Activated naive CD8-positive, alpha-beta T cell treated with anti-CD3 and anti-CD28 coated beads for 36 hours (primary cell): ENCODE measurements at places on chromosomes 1 and 21.
A peak's percentile ranks its signal among the peaks of the same experiment; 100 is the strongest.

DNA sequence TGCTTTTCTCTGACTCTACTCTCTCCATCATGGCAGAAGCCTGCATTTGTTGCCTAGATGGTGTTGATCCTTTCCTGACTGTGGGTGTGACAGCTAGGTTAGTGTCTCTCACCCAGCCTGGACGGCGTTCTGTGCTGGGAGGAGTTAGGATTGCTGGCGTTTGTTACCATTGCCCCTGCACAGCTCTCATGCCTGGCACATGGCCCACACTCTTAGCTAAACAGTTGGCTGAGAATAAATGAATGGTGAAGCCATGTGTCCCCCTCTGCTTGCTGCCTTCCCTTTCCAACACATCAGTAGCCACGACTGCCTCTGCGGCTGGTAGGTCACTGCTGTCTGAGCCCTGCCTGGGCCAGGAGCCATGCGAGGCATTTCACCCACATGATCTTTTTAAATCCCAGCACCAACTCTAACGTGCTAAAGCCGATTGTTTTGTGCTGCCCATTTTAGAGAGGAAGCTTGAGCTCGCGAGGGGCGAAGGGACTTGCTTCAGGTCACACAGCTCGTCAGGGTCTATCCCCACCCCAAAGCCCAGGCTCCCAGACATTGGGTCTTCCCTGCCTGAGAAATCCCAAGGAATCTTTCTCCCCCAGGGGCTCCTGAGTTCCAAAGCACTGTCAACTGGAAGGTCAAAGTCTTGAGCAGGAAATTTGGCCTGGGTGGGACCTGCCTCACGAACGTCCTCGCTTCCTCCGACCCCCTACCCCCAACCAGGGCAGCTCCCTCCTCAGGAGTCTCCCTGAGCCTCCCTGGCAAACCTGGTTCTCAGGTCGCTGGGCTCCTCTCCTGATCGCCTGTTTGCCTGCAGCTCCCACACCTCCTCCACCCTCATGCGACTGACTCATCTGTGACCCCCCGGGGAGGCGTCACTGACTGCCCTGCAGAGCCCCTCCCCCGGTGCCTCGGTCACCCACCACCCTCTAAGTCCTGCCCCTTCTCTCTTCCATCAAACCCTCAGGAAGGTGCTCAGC lies 271.7 kb upstream of the C1orf174 start:
- no peak for DNase-seq

GRCh38 chr1:236455243-236455642 lies 61.2 kb downstream of the EDARADD start:
- no peak for DNase-seq

DNA sequence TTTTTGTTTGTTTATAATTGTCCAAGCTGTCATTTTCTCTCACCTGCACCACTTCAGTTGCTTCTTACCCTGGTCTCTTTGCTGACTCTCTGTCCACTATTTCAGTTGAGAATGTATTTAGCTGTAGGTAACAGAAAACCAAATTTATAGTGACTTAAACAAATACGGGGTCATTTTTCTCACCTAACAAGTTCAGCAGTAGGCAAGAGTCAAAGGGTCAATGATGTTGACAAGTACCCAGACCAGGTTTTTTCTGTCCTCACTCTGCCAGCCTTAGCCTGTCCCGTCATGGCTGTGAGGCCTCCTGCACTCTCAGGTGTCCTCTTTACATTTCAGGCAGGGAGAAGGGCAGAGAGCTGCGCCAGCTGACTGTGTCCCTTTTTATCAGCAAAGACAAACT lies 11.8 kb downstream of the RIIAD1 start:
- no peak for DNase-seq

GRCh38 chr1:98044766-98045165 lies 123.9 kb upstream of the DPYD start:
- DNase-seq = no peak

GRCh38 chr1:197763769-197764168 lies 11.5 kb downstream of the DENND1B start:
- no peak for DNase-seq

- DNase-seq = peak; percentile 50
These were observed 1.1 kb downstream of the LUZP1 start for GRCh38 chr1:23167353-23168078.

DNA sequence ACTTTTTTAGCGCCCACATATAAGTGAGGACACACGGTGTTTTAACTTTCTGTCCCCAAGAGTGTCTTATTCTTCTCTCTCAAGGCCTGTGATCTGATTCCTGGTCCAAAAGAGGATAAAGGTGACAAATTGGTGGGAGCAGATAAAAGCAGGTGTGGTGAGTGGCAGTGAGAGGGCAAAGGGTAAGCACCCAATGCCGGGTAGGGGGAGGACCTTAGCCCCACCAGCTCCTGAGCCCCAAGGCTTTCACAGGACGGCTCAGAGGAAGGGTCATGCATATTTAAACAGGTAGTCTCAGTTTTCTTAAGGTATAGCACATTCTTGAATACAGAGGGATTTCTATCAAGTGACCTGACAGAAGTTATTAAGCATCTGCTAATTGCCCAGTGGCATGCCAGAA lies 19.6 kb downstream of the LBR start:
- no peak for DNase-seq

DNA sequence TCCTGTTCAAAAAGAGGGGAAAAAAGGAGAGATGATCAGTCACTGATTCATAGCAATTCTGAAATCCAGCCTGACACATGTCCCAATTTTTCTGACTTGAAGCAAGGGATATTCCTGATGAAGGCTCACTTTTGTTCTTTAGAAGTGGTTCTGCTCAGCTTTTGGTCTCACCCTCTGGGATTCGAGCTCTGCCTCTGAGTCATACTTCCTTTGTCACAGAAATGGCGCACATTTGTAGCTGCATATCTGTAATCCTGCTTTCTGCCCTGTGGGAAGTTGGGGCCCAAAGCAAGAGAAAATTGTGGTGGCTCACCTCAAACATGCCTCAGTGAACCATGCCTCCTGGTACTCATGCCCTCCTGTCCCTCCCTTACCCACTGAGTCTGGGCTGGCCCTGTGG lies 22.3 kb upstream of the FAM78B start:
- DNase-seq = no peak

DNA sequence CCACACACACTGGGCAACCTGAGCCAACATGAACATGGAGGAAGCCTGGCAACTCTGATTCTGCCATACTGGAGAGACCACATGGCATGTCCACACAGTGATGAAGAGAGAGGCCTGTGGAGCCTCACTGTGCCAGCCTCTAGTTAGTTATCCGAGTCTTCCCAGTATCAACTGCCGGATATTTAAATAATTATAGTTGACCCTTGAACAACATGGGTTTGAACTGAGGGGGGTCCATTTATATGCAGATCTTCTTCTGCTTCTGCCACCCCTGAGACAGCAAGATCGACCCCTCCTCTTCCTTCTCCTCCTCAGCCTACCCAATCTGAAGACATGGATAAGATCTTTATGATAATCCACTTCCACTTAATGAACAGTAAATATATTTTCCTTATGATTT lies 27.8 kb downstream of the DDAH1 start:
- DNase-seq = no peak

GRCh38 chr1:39615086-39615673 lies 24.3 kb downstream of the HEYL start:
- DNase-seq = no peak

- DNase-seq = no peak
These were observed 8.6 kb upstream of the MT1HL1 start for GRCh38 chr1:237012788-237013383.

DNA sequence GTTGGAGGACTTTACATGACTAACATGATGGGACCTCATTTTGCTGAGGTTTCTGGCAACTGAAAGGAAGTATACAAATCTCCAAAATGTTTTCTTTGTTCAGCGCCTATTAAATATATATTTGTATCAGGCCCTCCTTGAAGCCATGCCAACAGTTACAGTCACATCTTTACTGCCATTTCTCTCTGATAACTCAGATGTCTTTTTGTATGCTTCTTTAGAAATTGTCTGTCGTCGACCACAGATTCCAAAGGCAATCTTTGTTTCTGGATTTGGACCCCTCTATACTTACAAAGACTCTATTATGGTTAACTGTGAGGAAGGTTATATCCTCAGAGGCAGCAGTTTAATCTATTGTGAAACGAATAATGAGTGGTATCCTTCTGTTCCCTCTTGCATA lies 69.4 kb downstream of the C4BPA start:
- no peak for DNase-seq

DNA sequence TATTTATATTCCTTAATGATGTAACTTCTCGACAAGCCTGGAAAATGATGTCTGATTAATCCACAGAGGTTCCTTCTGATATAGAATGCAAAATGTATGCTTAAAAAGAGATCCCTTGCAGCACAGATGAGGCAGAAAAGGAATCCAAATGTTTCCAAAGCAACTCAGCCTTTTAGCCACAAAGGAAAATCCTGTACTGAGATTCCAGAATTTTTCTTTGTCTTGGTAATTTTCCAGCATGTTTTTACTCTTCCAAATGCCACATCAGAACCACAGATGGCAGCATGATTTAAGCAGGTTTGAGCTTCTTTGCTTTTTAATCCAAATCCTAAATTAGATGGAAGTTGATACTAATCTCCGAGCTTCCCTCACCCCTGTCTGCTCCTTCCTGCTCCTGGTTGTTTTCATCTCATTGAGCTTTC lies 176.4 kb upstream of the PALMD start:
- no peak for DNase-seq

DNA sequence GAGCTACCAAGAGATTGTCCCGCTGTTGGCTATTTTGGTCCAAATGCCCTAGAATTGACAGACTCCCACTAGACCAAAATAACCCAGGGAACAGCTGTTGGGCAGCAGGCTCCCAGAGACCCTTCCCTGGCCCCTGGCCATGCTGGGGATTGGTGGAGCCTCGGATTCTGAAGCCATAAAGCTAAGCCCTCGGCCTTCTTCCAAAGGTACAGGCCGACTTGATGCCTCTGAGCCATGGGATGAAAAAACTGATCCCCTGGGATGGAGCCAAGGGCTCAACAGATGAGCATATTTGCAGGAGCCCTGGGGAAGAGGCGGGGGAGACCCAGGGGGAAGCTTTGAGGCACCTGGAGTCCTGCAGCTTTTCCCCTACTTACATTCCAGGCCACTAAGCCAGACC lies 1.0 kb upstream of the LRRC38 start:
- DNase-seq = no peak

GRCh38 chr1:84434081-84434769 lies 35.9 kb downstream of the DNASE2B start:
- DNase-seq = no peak

DNA sequence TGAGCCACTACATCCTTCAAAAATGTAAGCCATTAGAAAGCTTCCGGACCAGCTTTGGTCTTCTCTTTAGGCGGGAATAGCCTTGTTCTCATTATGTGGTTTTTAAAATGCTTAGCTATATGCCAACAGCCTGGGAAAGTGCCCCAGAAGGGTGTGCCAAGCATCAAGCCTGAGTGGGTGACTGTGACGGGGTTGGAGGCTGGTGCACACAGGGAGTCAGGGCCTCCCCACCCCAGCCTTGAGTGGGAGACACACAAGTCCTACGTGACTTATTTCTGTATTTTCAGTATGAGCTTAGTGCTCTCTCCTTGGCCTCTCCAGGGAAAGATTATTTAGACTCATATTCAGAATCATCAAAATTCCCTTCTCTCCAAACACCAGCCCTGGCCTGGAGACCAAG lies 9.8 kb downstream of the UBASH3A start:
- DNase-seq = no peak

DNA sequence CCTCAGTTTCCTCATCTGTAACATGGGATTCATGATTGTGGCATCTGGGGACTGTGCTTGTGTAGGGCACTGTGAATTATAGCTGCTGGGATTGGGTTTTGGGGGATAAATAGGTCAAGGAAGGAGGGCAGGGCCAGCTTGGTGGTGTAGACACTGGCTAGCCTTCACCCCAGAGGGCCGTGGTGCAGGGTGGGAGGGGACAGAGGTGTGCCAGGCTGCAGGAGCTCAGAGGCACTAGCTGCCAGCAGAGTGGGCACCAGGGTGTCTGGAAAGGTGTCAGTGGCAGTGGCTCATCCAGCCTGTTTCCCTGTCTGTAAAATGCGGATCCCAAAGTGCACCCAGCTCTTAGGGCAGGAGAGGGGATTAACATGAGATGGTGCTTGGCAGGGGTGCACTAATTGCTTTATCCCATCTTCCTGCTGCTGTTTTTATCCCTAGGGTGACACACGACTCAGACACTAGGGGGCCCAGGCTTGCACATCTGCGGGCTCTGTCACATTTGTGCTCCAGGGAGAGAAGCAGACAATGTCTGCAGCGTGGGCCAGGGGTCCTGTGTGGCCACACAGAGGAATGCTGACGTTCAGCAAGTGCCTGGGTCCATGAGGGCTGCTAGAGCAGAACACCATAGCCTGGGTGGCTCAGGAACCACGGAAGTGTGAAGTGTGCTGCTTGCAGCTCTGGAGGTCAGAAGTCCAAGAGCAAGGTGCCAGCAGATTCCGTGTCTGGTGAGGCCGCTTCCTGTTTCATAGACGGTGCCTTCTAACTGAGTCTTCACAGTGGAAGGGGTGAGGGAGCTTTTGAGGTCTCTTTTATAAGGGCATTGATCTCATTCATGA lies 19.3 kb downstream of the OBSCN start:
- DNase-seq = no peak

DNA sequence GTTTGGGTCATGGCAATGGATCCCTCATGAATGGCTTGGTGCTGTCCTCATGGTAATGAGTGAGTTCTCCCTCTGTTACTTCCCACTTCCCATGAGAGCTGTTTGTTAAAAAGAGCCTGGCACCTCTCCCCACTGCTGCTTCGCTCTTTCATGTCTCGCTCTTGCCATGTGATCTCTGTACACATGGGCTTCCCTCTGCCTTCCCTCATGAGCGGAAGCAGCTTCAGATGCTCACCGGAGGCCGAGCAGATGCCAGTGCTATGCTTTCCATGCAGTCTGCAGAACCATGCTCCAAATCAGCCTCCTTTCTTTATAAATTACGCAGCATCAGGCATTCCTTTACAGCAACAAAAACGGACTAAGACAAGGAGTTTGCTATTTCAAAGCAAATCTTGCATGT lies 14.9 kb upstream of the GNPAT start:
- no peak for DNase-seq

- DNase-seq = no peak
These were observed 55.1 kb downstream of the ITPKB start for GRCh38 chr1:226684026-226684425.

- no peak for DNase-seq
These were observed 8.5 kb downstream of the GPBP1L1 start for GRCh38 chr1:45677751-45678245.

- DNase-seq = no peak
These were observed 341.3 kb downstream of the DSCAM start for GRCh38 chr21:40505681-40506080.
